Sciatic nerve (tissue), 2 donors: ENCODE measurements at places on chromosomes 7 and 10. TPM values are rescaled to one million over a fixed set of nuclear protein-coding genes. Genes with fewer than 3 reads are reported as not detected.

Gene RNF32
- total RNA-seq, result 3.2 TPM

Gene GRM3
- not detected for total RNA-seq

Gene EGR2
- total RNA-seq, result 53.1 TPM

Gene CYP2C19
- total RNA-seq, result not detected

DNA sequence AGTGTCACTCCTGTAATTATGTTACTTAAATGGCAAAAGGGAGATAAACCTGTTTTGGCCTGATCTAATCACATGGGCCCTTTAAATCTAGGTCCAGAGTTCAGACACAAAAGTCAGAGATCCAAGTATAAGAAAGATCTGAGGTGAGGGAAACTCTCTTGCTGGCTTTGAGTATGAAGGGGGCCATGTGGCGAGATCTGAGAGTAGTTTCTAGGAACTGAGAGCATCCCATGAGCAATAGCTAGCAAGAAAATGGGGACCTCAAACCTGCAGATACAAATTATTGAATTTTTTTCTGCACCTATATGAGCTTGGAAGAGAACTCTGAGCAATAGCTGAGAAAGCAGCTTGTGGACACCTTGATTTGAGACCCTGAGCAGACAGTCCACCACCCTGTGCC lies 27.6 kb downstream of the ANKRD7 start:
- DNase-seq, result no peak

- DNase-seq, result peak; percentile 36
Observed at GRCh38 chr10:1202343-1202742, 146.2 kb downstream of the WDR37 start.
